ENCODE measurements at places on chromosomes 6 and 20.

GRCh38 chr20:3559637-3560036 lies 88.8 kb downstream of the ATRN start:
- no peak for DNase-seq

DNA sequence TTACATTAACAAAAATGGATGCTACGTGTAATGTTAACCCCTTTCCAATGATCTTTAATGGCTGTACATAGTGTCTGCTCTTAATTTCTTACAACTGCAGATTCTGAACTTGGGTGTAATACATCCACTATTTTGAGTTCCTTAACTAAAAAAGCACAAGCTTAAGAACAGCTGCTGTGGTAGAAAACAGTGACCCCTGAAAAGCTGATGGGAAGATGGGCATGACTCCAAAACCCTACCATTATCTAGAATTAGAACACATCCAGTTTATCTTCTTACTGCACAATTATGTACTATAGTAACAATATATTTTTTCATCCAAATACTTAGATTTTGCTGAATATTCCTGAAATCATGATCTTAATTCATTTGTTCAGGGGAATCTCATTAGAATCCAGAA lies 49.3 kb downstream of the LYRM4 start:
- DNase-seq, result no peak

DNA sequence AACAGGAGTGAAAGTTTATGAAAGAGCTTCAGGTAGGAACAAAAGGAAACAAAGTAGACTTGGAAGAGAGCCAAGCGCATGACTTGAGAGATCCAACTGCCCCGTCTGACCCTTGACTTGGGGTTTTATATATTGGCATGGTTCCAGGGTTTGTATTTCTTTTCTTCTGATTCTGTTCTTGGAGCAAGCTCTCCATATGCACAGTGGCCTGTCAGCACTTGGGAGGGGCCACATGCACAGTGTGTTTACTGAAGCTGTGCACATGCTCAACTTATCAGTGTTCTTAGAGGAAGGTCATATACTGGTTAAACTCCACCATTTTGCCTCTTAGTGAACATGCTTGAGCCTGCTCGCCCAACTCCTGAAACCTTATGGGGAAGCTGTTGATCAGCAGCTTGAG lies 953.7 kb downstream of the TFAP2A start:
- no peak for DNase-seq

DNA sequence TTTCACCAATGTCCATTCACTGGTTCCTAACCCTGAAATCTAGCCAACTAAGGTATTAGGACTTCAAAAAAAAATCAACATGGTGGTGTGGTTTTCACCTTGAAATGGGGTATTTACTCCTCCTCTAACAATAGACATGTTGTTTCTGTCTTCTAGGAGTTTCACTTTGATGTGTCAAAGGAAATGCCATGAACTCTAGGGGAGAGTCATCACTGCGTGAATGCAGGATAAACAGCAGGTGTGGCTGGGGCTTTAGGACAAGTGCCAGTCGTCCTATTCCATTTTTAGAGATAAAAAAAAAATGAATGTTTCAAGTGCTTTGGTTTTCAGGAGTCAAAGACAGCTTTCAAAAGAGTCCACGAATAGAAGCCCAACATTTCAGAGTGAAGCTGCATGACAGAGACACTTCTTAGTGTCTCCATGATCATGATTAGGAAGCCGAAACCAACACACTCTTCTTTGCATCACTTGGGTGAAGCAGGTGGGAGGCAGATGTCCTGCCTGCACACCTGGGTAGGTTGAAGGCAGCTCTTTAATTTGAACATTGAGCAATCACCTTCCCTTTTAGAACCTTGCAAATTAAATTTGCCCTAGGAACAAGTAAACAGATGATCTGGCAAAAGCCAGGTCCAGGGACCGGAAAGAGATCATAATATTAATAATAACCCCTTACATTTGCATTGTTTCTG lies 328.5 kb upstream of the PRDM1 start:
- peak; percentile 77 for DNase-seq

GRCh38 chr6:14383393-14384174 lies 266.0 kb downstream of the CD83 start:
- DNase-seq, result no peak

DNA sequence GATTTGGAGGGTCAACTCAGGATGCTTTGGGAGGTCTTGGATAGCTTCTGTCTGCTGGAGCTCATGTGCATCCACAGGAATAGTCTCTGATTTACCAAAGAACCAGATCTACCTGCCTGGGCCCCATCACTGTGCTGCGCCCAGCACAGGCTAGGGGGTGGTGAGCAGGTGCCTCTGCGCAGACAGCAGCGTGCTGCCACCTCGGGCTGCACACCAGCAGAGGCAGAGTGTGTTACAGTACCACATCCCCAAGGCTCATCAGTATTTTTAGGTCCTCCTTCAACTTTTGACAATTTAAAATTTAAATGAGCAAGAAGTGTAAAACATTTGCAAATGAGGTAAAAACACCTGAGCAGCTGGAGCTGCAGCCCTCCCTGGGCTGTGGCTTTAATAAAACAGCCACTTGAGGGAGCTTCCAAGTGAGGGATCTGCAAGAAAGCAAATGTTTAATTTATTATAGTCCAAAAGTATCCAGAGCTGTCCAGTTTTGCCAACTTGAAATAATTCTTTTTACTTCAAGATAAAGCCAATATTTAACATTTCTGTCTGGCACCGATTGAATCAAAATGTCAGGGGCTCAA lies 324.9 kb downstream of the ZFAND3 start:
- no peak for DNase-seq
